Stimulated activated CD8-positive, alpha-beta memory T cell treated with anti-CD3 and anti-CD28 coated beads, Interleukin-15, amount 100 ng/mL, for 4 hours (primary cell): ENCODE measurements at places on chromosomes 3 and 15.

GRCh38 chr15:40855706-40856234 lies 11.9 kb downstream of the SPINT1 start:
- no peak for DNase-seq

DNA sequence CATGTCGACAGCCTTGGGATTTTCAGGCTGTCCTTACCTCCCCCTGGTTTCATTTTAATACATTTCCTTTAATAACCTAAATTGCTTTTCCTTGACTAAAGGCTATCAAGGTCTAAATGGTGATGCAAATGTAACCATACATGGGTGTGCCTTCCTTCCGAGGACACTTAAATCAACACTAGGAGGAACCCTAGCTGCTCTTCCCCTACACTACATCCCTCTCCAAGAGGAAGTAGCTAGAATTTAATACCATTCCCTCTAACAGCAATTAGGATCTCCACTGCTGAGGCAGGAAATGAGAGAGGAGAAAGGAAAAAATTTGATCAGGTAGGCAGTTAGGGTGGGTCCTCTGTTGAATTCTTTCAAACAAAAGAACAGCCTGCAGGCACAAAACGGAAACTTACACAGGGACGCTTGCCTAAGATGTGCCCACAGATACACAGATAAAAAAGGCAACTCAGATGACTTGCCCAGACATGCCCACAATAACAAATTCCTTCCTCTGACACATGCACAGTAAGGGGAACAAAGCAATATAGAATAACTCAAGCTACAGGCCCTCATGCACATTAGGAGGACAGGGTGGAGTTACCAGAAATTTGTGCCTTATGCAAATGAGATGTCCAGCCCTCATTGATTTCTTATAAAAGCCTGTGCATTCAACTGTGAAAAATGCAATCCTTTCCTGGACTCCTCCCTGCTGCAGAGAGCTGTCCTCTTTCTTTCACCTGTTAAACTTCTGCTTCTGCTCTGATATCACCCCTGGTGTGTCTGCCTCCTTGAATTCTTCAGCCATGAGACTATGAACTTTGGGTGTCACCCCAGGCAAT lies 1024.4 kb upstream of the CADM2 start:
- no peak for DNase-seq

DNA sequence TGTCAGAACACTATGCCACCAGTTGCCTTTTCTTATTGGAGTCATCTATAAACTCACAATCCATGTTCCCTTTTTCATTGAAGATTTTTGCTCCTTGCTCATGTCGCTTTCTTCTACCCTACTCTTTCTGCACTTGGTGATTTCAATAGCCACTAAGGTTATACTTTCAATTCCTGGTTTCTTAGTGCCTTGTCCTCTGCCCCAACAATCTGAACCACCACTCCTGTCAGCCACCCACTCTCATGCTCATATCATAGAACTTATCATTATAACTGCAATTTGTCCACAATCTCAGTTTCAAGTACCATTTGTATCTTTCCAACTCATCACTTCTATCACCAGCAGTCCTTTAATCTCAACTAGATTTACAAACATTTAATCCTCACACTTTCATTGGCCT lies 10.0 kb upstream of the GRAMD1C start:
- DNase-seq: no peak

GRCh38 chr3:149783576-149783975 lies 8.8 kb downstream of the ANKUB1 start:
- DNase-seq: no peak

- DNase-seq: no peak
Observed at GRCh38 chr3:146646261-146646660, 41.1 kb upstream of the PLSCR5 start.

DNA sequence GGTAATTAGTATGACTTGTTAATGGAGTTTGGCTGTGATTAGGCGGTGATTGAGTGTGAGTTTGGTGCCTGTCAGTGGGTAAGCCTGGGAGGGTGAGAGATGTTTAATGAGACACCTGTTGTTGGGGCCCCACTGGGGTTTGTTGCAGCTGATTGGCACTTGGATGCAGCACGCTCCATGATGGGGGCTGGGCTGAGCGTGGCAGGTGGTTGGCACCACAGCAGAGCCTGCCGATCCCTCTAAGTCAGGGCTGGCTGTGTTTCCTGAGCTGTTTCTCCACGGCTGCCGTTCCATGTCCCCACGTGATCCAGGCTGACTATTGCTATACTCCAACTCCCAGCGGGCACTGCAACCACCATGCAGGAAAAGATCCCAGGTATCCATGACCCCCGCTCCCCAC lies 93.5 kb upstream of the ARRDC4 start:
- no peak for DNase-seq

GRCh38 chr3:47849699-47850563 lies 47.0 kb downstream of the DHX30 start:
- DNase-seq: no peak
